ENCODE measurements at places on chromosomes 5 and 9. TPM values are rescaled to one million over a fixed set of nuclear protein-coding genes. Genes with fewer than 3 reads are reported as not detected.

CFAP77 gene
- total RNA-seq = not detected

LHX6 gene
- total RNA-seq = 1.1 TPM

FOXD4 gene
- 0.44 TPM for total RNA-seq

LHX3 gene
- total RNA-seq = 0.13 TPM

KCNV2 gene
- total RNA-seq = not detected

FREM1 gene
- not detected for total RNA-seq

PSD2 gene
- not detected for total RNA-seq

SPATA31A3 gene
- not detected for total RNA-seq

PAPPA gene
- total RNA-seq = 26.2 TPM

HSPB3 gene
- 0.26 TPM for total RNA-seq

MCTP1 gene
- 8.3 TPM for total RNA-seq

RGS7BP gene
- not detected for total RNA-seq

MYMK gene
- total RNA-seq = not detected

ZER1 gene
- 15.3 TPM for total RNA-seq

CREBRF gene
- total RNA-seq = 2.3 TPM

FOXI1 gene
- not detected for total RNA-seq

PROB1 gene
- 0.22 TPM for total RNA-seq

SELENOP gene
- total RNA-seq = 0.49 TPM

GARIN3 gene
- not detected for total RNA-seq

SLC27A6 gene
- total RNA-seq = not detected

SLC6A3 gene
- total RNA-seq = 0.53 TPM

FOXD4L6 gene
- total RNA-seq = 0.06 TPM

RANBP3L gene
- not detected for total RNA-seq

RNF130 gene
- 41.6 TPM for total RNA-seq

PCDHAC2 gene
- total RNA-seq = 4.4 TPM

ADRB2 gene
- 0.67 TPM for total RNA-seq

ZNF462 gene
- total RNA-seq = 4.5 TPM

BAAT gene
- 0.34 TPM for total RNA-seq

FBLL1 gene
- 0.19 TPM for total RNA-seq

NMUR2 gene
- total RNA-seq = 0.13 TPM

NPDC1 gene
- total RNA-seq = 81.3 TPM

FAM221B gene
- total RNA-seq = not detected

G3BP1 gene
- total RNA-seq = 130 TPM
